ENCODE measurements at places on chromosomes 3 and 15.

DNA sequence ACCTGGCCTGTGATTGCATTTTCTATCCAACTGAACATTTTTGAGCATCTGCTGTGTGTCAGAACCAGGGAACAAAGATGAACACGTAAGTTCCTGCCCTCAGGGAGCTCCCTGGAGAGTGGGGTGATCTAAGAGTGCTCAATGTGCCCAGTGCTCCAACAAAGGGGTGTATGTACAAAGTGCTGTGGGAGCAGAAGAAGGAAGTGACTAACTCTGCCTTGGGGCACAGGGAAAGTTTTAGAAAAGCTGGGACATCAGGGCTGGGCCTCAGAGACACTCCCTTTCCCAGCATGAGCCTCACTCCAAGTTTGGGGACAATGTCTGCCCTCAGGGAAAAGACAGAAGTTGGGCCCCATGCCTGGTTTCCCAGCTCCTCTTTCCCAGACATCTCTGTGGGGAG, 27.6 kb upstream of the BNC1 start:
- no peak for DNase-seq

DNA sequence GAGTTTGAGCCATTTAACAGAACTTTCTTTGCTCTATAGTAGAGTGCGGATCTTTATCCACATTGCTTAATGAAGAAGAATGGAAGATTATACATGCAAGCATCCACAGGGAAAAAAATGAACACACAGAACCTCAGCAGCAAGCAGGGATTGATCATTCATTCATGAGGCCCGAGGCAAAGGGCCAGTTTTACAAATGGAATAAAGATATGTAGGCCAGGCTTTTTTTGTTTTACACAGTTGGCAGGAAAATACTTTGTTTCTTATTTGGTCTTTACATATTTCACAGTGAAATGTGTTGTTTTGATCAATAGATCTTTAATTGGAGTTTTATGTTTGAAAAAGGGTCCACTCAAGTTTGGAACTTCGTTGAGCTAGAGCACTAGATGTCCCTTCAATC, 117.5 kb downstream of the LRTM1 start:
- DNase-seq, result no peak

DNA sequence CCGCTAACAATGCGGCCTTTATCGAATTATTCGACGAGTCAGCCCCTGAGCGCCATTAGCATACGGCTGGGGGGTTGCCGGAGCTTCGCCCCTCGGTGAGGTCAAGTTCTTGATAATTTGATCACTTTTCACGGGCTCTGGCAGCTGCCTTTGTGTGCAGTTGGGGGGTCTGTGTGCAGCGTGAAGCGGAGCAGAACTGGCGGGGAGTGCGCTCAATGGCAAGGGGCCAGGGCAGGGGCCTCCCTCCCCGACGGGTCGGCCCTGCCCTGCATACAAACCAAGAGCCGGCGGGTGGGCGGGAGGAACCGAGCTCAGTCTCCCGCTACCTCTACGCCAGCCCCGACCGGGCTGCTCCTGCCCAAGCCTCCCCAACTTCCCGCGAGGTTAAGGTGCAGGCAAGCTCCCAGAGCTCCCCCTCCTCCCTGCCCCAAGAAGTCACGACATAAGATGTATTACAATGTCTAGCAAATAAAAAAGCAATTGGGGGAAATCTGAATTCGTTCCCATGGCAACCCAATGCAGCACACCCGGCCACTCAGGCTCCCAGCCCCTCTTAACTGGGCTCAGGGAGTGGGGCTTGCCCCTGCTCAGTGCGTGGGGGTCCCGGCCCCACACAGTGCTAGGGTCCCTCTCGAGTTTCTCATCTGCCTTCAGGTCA, 34.1 kb upstream of the POLG start:
- no peak for DNase-seq

DNA sequence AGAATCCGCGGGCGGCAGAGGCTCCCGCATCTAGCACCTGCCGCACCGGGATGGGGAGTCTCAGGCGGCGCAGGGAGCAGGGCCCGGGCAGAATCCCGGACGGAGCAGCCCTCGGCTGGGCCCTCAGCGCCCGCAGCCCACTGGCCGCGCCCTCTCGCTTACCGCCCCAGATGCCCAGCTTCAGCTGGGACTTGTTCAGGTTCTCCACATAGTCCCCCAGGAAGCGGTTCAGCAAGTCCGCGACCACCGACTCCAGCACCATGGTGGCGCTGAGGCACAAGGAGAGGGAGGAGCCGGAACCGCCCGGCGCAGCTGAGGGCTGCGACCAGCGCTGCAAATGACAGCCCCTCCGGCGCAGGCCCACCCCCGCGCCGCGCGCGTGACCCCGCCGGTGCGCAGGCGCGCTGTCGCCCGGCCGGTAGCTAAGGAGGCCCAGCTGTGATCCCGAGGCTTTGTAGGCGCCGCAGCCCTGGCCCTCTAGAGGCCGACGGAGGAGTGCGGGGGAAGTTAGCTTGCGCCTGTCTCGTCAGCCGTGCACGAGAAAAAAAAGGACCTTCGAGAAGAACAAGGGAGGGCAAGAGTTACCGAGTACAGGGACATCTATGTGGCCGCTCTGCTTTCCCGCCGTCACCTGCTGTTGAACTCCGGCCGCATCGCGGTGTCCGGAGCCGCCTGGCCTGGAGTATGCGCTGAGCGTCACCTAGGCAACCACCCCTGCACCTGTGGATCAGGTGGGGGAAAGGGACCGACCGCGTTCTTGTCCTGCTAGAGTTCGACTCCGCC, at the start of gene VPS13C:
VPS13C (minus strand) TSS at position 335 of the 783 bp plus-strand sequence; CDS start at position 262, 73 bp downstream.
- peak; percentile 47 for DNase-seq

- DNase-seq, result peak; percentile 13
Measured at GRCh38 chr3:72086042-72086742, 301.2 kb upstream of the PROK2 start.

- no peak for DNase-seq
Measured at GRCh38 chr3:10140996-10141546, 507 bp upstream of the VHL start.

DNA sequence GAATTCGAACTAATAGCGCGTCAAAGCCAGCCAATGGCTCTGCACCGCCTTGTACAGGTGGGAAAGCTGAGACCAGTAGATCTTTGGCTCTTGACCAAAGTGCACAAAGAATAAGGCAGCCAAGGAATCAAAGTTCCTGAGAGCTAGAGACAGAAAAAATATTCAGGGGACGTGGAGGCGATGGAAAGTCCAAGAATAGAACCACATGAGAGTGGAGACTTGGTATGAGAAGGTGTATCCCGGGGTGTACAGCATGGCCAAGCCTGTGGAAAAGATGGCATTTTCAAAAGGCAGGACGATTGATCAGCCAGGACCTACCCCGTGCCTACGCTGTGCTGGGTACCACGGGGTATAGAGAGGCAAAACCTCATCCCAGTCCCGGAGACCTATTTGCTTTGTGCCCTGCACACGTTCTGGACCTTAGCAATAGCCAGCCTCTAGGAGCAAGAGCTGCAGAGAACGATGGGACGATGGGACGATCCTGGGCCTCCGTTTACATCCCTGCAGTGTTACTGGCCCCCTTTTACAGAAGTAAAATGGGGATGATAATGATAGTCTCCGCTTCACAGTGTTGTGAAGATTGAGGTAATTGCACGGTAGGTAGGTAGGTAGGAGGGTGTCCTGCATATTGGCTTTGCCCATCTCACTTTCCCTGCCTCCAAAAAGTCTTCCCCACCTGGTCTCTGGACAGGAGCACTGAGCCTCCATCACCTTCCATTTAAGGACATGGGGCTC, 583 bp upstream of the RBSN start:
- no peak for DNase-seq

DNA sequence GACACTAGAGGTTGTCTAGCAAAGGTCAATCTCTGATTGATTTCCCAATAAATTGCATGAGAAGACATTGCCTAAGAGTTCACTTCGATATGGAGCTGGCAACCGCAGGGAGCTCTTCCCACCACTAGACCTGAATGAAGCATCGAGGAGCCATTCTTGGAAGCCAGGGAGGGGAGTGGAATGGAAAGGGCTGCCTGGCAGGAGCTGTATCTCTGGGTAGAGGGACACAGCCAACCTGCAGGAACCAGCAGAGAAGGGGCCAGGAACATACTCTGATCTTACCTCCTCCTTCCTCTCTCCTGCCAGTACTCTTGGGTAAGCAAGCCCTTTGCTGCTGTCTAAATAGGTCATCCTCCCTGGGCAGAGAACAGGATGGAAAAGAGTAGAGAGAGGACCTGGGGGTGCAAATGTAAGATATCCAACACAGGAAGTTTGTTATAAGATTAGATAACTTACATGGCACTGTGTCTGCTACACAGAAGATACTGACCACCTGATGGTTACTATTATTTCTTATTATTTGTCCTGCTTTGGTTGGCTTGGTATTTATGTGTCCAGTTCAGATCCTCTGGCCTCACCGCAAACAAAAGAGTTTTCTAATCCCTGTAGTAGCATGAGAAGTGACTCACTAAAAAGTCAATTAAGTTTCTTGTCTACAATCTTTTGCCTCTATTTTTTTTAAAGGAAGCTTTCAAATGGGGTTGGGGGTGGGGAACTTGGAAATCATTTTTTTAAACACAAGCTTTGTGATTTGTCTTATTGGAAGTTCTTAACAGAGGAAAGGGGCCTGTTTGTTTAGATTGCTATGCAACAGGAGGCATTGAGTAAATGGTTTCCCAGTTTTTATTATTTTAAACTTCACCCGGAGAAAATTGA, 156.7 kb upstream of the TSC22D2 start:
- no peak for DNase-seq

GRCh38 chr3:127482216-127483004, 108.1 kb downstream of the TPRA1 start:
- peak; percentile 27 for DNase-seq

DNA sequence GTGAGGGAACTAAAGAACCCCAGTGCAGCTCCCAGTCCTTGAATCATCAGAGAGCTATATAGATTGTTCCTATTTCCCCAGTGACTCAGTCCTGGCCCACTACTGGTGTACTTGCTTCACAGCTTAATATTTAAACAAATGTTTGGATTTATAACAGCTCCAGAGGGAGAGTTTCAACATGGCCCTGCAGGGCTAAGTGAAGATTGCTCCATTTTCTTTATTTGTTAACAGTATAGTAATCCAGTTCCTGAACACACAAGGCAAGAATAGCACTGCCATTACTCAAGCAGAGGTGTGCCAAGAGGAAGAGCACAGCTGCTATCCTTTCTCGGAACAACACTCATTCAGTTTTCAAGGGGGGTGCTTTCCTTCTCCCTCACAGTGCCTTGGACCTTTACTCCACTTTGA, 6.5 kb downstream of the SQOR start:
- peak; percentile 92 for DNase-seq

- no peak for DNase-seq
Measured at GRCh38 chr3:187207062-187207461, 9.8 kb downstream of the RTP1 start.

- no peak for DNase-seq
Measured at GRCh38 chr15:60235951-60236710, 161.7 kb downstream of the ANXA2 start.

All from AG09309 (cell line).